ENCODE measurements at places on chromosomes 3 and 15. TPM values are rescaled to one million over a fixed set of nuclear protein-coding genes. Genes with fewer than 3 reads are reported as not detected.

Gene AMIGO3
- total RNA-seq: 0.29 TPM

Gene PAQR5
- total RNA-seq: 7.9 TPM

Gene MESP2
- total RNA-seq: 0.58 TPM

Gene GHSR
- total RNA-seq: not detected

Gene NAALADL2
- 19.7 TPM for total RNA-seq

Gene RPL15
- 2,472 TPM for total RNA-seq
